ENCODE measurements at places on chromosomes 11 and 22. TPM values are rescaled to one million over a fixed set of nuclear protein-coding genes. Genes with fewer than 3 reads are reported as not detected.

The PATE2 gene
- not detected for total RNA-seq

The OR52E4 gene
- not detected for total RNA-seq

The IL17REL gene
- total RNA-seq = 0.09 TPM

The ACP2 gene
- total RNA-seq = 24.6 TPM

The C11orf98 gene
- total RNA-seq = 17.9 TPM

The APOBEC3A gene
- not detected for total RNA-seq
